ENCODE measurements at places on chromosomes 3 and 15. TPM values are rescaled to one million over a fixed set of nuclear protein-coding genes. Genes with fewer than 3 reads are reported as not detected.

Gene LRRC15
- total RNA-seq: 0.18 TPM

Gene ALDH1A2
- 10.8 TPM for total RNA-seq

Gene NRROS
- 2.3 TPM for total RNA-seq

Gene EPHA3
- total RNA-seq: 10.9 TPM

Gene CD86
- 5.4 TPM for total RNA-seq

Gene STAB1
- total RNA-seq: 84.3 TPM

Gene GPR156
- total RNA-seq: 1.6 TPM

Gene XCR1
- total RNA-seq: not detected

Gene TSC22D2
- total RNA-seq: 50.8 TPM

Gene THAP10
- total RNA-seq: 10.9 TPM

Gene TLNRD1
- 14.2 TPM for total RNA-seq

Gene GLDN
- total RNA-seq: 68.2 TPM

Gene SLC9C1
- not detected for total RNA-seq

Gene NCKIPSD
- 133 TPM for total RNA-seq

Gene USF3
- 21.4 TPM for total RNA-seq

Gene INSYN1
- total RNA-seq: 107 TPM

Gene P4HTM
- 141 TPM for total RNA-seq

Gene C3orf33
- total RNA-seq: 6.8 TPM

Gene MINDY4B
- not detected for total RNA-seq

Gene MYL3
- 2.3 TPM for total RNA-seq

Gene DHX36
- 96.9 TPM for total RNA-seq

Gene CSTA
- not detected for total RNA-seq

Gene CHST13
- total RNA-seq: 0.60 TPM

Gene LRRK1
- total RNA-seq: 39.0 TPM

Gene FRMD4B
- total RNA-seq: 22.5 TPM

Gene ZDHHC23
- 13.6 TPM for total RNA-seq

Gene PRR23A
- total RNA-seq: not detected

Gene MOBP
- 1,062 TPM for total RNA-seq
